ENCODE measurements at places on chromosomes 2 and 18.
A peak's percentile ranks its signal among the peaks of the same experiment; 100 is the strongest.

DNA sequence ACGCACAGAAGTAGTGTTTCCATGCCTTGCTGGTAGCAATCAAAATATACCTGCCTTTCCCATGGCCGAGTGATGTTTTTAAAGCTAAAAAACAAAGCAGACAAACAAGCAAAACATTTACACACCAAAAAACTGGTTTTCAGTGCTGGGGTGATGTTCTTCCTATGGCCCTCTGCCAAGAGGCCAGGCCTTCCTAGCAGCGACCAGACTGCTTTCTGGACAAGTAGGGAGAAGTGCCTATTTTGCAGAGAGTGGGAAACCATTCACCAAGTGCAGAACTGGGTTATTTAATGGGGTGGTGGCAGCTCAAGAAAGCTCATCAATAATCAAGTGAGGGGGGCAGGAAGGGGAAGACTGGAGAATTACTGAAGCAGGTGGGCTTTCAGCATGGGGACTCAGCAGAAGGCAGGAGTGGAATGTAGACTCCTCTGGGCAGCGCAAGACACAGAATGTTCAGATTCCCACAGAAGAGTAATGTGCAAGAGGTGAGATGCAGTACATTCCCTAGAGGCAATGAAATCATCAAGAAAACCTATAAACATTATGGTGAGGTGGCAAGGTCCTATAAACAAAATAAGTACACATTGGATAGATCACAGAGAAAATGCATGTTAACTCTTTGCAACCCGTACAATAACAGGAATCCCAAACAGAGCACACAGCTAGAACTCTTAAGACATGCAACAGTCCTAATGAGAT is 44.0 kb downstream of the CPO start:
- DNase-seq: no peak

DNA sequence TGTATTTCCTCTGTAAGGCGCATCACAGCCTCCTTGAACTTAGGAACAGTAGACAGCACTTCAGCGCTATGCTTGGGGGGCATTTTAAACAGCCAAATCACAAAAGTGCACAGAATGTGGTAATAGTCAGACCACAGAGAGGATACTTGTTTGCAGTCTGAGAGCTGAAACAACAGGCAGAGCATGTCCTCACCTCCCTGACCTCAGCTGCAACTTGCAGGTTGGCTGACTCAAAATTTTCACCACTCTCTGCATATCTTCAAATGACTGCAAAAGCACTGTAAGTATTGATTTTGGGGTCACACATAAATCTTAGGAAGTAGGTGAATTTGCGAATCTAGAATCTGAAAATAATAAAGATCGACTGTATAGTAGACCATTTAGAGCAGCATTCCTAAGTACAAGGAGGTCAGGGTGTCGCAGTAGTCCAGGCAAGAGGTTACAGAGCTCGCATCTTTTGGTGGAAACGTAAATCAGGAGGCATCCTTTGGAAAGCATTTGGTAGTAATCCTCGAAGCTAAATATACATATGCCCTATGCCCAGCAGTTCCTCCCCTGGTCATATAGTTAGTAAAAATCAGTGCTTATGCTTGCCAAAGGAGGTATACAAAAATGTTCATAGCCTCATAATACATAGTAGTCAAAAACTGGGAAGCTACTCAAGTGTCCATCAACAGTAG is 108.2 kb upstream of the MYCN start:
- DNase-seq: no peak

DNA sequence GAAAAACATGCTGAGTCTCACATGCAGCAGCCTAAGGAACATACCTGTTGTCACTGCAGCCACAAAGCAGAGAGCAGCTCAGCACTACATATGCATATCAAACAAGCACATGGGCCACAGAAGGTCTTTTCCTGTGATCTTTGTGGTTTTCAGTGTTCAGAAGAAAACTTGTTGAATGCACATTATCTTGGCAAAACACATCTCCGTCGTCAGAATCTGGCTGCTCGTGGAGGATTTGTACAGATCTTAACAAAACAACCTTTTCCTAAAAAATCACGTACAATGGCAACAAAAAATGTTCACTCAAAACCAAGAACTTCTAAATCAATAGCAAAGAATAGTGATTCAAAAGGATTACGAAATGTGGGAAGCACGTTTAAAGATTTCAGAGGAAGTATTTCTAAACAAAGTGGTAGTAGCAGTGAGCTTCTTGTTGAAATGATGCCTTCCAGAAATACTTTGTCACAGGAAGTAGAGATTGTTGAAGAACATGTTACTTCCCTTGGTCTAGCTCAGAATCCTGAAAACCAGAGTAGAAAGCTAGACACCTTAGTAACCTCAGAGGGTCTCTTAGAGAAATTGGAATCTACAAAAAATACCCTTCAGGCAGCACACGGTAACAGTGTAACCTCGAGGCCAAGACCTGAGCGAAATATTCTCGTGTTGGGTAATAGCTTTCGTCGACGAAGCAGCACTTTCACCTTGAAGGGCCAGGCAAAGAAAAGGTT is 34.1 kb downstream of the ZNF407 start:
- no peak for DNase-seq

DNA sequence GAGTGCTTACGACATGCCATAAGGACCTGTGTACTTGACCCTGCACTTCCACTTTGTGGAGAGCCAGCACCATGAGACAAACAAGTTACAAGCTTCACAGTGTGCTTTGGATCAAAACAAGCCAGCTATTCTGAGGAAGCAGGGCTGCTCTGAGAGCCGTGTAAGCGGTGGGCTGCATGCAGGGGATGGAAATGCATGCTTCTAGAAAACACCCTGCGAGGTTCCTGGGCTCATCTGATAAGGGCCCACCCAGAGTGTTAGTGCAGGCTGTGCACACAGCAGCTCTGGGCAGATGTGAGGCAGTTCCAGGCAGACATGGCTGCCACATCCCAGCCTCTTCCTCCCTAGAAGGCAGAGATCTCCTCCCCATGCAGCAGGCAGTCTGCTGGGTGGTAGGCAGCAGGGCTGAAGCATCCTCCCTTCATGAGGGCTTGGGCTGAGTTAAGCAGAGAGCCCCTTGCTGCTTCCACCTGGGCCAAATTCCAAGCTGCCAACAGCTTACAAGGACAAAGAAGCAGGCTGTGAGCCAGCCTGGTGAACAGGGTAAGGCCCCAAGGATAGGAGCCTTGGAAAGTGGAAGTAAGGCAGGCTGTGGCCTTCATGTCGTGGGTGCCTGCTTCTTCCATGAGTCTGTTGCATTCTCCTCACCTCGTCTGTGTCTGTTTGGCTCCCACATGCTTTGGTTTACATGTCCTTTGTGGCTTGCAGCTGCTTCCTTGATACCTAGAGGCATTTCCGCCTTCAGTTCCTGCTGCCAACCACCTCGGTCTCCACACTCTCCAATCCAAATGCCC is 7.7 kb downstream of the PSD4 start:
- DNase-seq: no peak

GRCh38 chr2:165757906-165758675 is 36.0 kb downstream of the GALNT3 start:
- DNase-seq: peak; percentile 48

GRCh38 chr2:151408788-151409600 is 708 bp upstream of the RIF1 start:
- no peak for DNase-seq

- no peak for DNase-seq
These were observed 147.9 kb downstream of the MGAT5 start for GRCh38 chr2:134401789-134402188.

DNA sequence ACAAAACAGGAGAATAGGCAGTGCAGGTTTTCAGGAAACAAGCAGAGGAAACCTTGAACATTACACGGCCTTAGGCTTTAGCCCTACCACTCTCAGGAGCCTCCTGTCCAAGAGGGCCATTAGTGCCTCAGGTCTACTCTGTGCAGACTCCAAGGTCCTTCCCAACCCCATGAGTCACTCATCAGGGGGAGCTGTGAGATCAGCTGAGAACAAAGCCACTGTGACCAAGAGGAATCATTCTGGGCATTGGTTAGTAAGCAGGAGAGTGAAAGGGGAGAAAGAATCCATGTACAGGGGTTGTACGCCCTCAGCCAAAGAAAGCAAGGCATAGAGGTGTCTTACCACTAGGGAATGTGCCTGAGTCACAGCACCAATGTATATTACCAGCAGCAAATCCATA is 680.3 kb downstream of the DPP10 start:
- peak; percentile 2 for DNase-seq

- DNase-seq: no peak
These were observed 37.8 kb upstream of the LDLRAD4 start for GRCh38 chr18:13180614-13181375.

GRCh38 chr2:121076885-121077549 is 208.0 kb downstream of the TFCP2L1 start:
- peak; percentile 86 for DNase-seq

DNA sequence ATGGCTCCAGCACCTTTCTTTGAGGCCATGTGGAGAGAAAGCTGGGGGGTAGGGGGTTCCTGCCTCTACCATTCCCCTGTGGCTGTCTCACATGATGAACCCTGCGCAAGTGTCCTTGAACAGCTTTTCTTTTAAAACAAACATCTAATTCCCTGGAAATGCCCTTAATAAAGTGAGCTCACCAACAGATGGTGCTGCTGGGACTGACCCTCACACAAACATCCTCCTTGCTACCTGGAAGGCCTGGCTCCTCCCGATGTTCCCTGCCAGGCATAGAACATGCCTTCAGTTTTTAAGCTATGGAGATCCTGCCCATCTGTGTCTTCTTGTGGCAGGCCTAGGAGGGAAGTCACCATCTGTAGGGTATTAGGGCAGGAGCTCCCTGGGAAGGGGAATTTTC is 60.7 kb upstream of the GATA6 start:
- peak; percentile 44 for DNase-seq

DNA sequence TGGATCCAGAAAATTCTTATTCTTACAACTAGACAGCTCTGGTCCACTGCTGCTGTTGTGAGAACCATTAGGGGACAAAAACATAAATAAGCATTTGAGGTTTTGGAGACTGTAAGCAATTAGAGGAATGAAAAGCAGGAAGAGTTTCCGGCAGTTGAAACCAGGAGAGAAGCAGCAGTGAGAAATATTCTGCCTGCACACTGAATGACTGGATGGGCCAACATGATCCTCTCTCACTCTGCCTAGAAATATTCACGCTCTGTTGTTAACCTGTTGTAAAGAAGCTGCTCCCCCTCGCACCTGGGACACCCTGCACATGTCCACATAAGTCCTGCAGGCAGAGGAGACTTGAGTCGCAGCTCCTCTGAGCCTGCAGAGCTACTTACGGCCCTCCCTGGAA is 60.4 kb upstream of the RNF152 start:
- no peak for DNase-seq

- DNase-seq: no peak
These were observed 76.0 kb downstream of the SS18 start for GRCh38 chr18:26014462-26014861.

DNA sequence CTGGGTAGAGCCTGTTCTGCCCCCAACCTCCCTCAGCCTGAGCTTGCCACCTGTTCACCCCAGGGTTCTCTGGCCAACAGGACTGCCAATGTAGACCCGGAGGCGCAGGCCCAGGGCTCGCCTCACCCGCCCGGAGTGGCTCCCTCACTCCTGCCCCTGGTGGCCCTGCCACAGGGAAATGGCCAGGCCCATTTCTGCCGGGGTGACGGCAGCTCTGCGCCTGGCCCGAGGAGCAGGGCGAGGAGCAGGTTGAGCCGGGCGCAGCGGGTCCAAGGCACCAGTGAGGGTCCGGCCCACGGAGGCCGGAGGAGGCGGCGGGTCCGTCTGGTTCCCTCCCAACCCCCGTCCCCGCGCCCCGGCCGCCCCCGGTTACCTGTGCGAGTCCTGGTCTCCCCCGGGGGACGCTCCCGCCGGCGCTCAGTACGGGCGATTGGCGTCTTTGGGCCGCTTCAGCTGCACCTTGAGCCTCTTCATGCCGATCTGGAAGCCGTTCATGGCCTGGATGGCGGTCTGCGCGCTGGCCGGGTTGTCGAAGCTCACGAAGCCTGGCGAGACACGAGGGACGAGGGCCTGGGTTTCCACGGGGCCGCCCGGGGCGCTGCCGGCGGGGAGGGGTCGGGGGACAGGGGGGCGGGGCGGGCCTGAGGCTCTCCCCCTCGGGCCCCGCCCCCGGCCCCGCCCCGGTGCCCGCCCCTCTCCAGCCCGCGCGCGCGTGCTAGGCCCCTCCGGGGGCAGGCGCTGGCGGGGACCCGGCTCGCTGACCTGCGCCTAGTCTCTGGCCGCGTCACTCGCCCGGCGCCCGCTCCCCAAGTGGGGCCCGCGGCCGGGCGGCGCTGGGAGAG is 312.0 kb downstream of the CELF4 start:
- no peak for DNase-seq

DNA sequence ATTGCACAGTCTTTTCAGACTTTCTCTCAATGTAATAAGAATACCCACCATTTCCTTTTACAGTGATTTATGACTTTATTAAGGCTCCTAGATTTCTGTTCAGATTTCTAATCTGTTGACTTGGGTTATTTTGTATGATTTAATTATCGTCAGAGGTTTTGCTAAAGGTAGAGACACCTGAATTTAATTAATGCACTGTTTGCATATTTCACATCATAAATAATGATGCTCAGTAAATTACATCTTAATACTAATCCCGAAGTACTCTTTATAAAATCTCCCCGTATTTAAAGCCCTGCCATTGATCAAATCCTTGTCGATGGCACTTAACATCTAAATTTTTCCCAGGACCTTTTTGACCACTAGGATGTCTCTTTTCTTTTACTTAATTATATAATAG is 399.9 kb downstream of the MEIS1 start:
- DNase-seq: no peak

DNA sequence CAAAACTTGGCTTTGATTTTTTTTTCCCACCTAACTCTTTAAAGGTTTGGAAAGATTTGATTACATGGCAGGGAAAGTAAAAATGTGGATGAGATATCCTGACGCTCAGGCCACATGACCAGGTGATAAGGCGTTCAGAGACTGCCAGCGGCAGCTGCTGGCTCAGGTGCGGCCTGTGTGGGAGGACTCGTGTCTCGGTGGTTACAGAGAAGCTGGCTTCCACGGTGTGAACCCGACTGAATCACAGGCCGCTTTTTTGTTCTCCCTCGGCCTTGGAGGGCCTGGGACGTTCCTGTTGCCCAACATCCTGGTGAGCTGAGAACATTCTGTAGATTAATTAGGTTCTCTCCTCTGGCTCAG is 124.2 kb upstream of the ZNF516 start:
- no peak for DNase-seq

GRCh38 chr18:7946734-7947377 is 379.7 kb downstream of the PTPRM start:
- DNase-seq: peak; percentile 35

GRCh38 chr2:176544991-176545956 is 276.0 kb downstream of the MTX2 start:
- DNase-seq: no peak

- no peak for DNase-seq
These were observed 36.8 kb downstream of the SPC25 start for GRCh38 chr2:168853471-168853870.

DNA sequence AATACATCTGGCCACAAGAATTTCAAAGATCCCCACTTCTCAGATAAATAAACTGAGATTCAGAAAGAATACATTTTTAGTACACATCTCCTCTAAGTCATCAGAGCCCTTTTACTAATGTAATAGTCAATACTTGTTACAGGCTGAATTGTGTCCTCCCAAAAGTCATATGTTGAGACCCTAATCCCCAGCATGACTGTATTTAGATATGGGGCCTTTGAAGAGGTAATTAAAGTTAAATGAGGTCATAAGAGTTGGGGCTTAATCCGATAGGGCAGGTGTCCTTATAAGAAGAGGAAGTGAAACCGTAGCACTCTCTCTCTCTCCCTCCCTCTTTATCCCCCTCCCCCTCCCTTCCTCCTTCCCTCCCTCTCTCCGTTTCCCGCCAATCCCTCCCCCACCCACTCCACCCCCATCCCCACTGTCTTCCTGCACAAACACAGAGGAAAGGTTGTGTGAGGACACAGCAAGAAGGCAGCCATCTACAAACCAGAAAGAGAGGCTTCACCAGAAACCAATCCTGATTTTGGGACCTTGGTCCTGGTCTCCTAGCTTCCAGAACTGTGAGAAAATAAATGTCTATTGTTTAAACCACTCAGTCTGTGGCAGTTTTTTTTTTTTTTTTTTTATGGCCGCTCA is 66.6 kb upstream of the ZNF397 start:
- no peak for DNase-seq

All from HT-29 (cell line).